ENCODE measurements at places on chromosomes 4 and X.

GRCh38 chr4:10082459-10083272, 33.9 kb downstream of the WDR1 start:
- DNase-seq: no peak

- no peak for DNase-seq
Observed at GRCh38 chrX:107936434-107936730, 45.8 kb downstream of the TEX13B start.

- DNase-seq: no peak
Observed at GRCh38 chr4:94489098-94489497, 37.4 kb downstream of the PDLIM5 start.

DNA sequence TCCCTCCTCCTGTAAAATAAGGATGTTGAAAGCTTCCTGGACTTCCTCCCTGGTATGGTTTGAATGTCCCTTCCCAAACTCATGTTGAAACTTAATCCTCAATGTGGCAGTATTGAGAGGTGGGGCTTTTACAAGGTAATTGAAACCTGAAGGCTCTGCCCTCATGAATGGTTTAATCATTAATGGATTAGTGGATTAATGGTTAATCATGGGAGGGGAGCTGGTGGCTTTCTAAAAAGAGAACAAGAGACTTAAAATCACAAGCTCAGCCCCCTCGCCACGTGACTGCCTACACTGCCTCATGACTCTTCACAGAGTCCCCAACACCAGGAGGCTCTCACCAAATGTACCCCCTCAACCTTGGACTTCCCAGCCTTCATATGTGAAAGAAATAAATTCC, 124.6 kb upstream of the ANXA3 start:
- no peak for DNase-seq

DNA sequence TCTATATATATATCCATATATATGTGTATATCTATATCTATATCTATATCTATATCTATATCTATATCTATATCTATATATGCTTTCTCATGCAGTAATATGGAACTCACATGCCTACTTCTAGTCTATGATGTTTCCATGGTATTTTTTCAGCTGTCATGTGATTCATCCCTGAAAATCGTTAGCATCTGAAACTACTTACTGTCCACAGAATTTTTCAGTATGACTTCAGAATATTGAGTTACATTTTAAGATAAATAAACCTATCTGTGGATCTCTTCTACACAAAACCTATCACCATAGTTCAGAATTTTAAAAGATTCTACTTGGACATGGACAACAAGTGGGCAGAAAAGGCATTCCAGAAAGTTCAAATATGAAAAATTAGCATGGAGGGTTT, 855.1 kb upstream of the INTU start:
- no peak for DNase-seq

DNA sequence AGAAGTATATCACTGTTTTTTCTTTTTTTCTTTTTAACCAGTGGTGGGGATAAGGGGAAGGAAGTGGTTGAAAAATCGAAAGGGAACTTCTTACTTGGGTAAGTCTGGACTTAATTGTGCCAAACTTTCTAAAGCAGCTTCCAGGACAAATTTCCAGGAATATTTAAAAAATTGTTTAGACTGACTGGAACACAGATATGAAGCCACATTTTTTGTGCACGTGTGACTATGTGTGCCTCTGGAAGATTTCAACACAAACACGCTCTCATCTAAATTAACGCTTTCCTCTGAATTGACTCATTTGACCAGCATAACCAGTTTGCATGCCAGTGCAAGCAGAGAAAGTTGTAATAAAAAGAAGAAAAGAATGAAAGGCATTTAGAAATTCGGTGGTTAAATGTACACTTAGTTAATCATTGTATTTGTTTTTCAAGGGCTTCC, 18.8 kb upstream of the YTHDC1 start:
- DNase-seq: no peak

DNA sequence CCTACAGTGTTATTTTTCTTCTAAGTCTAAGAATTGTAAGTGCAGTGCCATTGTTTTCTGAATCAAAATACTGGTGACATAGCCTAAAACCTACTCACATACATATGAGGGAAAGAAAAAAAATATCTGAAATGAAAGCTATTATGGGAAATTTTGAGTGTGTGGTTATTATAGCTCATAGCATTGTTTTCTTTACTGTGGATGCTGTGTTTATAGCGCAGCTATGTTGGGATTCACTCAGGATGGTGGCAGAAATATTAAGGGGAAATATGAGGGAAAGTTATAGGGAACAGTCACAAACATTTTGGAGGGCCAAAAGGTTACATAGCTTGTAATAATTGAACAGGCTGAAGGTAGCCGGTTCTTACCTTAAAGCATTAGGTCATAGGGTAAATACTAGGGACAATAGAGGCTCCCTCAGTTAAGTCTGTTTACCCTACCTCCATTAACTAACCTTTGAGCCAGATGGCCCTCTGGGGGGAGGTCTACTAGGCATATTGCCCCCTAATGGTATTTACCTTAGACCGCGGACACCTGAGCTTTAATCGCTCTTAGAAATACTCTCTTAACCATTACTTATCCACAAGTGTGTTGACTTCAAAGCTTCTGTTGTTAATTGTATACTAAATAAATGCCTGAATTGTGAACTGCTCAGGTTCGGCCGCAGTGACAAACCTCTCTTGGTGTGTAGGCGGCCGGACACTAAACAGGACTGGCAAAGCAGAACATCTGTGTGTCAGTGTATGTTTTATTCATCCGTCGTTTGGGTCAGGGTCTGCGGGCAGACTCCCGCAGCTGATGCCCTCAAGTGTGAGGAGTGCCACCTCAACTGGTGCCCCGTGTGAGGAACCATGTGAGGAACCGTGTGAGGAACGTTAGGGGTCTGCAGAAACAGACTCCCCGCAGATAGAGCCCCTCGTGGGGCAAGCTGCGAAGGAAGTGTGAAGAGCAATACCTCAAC, 21.3 kb upstream of the SULT1B1 start:
- DNase-seq: no peak

DNA sequence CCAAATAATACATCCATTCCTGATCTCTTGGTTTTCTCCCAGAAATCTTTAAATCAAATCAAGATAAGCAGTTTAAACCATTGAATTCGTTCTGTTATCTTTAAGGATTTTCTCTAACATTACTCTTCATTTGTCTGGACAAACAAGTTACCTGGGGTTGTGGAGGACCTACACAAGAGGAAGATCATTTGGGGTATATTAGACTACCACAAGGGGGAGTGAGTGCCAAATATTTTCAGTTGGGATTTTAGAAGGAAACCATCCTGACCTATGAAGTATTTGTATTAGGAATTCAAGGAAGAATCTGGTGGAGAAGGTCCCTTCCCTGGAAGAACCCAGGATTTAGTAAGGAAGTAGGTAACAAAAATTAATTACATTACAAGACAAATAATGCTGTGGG, 12.0 kb upstream of the DCHS2 start:
- DNase-seq: no peak

DNA sequence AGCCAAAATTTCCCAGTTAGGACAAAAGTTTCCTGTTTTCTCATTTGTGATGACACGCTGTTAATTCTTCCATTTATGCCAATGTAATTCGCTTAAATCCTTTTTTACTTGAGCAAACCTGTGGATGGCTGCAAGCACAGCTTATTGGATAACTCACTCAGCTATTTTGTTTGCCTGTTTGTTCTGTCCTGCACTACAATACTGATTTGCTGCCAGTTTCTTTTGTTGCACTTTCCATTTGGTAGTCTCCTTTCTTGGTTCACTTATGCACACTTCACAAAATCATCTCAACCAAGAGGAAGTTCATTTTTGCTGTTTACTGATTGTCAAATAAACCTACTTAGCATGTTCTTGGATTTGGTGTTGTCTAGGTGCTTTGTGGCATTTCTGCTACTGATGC, 40.3 kb downstream of the MFAP3L start:
- no peak for DNase-seq

DNA sequence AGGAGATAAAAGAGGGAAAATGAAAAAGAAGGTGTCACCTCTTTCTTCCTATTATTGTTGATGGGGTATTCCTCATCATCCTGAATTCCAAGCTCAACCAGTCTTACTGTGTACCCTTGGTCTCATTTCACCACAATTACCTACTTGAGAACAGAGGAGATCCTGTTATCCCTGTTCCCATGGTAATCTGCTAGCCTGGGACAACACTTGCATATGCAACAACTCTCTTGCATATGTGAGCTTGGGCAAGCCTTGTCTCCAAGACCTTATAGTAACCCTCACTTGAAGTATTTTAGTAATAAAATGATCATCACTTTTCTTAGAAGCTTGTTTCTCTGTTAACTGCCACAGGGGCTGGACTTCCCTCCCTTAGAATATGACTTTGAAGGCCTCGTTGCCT, 253.7 kb downstream of the NAP1L3 start:
- no peak for DNase-seq

GRCh38 chrX:110310896-110311295, 7.0 kb downstream of the AMMECR1 start:
- no peak for DNase-seq

DNA sequence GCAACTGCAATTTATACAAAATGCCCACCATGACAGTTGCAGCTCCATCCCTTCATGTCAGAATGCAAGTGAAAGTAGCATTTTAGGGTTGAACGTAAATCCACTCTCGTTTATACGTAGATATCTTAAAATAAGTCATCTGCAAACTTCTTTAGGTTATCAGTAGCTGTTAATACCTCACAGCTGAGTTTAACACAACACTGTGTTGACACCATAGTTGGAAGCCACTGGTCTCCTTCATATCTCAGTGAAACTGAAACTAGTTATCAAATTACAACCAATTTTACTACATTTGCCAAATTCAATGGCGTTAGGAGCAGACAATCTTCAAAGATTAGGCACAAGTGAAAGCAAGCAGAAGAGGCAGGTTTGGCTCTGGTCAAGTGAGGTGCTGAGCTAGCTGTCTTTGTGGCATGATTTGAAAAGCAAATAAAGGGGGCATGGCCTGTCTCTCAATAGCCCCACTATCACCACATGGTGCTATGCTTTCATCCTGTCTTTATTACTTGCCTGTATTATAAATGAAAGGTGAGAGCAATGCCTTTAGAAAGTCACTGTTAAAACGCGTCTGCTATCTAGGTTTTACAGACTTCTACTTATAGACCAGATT, 12.3 kb downstream of the PPP3CA start:
- DNase-seq: no peak

DNA sequence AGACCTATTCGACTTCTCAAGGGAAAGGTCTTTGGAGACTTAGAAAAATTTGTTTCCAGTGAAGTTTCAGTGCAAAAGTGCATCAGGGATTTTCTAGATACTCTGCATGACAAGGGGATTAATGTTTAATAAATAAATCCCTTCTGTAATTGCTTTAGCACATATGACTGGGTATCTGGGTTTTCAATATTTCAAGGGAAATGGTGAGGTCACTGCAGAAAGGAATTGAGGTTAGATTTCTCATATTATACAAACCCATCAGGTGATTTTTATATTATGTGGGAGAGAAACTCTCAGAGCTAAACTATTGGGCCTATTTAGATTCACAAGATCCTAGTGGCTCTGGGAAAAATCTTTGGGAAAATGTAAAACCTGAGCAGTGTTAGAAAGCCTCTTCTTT, 48.3 kb upstream of the SLC4A4 start:
- no peak for DNase-seq

GRCh38 chrX:51779306-51779705, 36.1 kb downstream of the GSPT2 start:
- DNase-seq: no peak

DNA sequence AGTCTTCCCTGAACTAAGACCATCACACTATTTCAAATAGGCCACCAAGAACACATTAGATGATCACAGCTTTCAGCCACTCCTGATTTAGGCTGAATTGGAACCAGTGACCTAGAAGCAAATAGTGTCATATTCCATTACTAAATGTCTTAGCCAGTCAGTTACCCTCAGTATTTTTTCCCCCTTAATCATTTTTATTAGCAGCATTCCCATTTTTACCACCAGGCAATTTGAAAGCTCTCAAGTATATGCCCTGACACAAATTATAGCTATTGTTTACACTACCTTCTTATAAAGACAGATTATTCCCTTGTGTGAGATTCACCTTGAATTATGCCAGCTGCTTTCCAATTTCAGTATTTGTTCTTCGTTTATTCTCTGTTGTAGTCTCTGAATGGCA, 1146.9 kb downstream of the PDHA2 start:
- no peak for DNase-seq

GRCh38 chr4:6991771-6992557, 51.2 kb upstream of the TADA2B start:
- no peak for DNase-seq

- DNase-seq: no peak
Observed at GRCh38 chr4:184410748-184411147, 63.6 kb downstream of the IRF2 start.

DNA sequence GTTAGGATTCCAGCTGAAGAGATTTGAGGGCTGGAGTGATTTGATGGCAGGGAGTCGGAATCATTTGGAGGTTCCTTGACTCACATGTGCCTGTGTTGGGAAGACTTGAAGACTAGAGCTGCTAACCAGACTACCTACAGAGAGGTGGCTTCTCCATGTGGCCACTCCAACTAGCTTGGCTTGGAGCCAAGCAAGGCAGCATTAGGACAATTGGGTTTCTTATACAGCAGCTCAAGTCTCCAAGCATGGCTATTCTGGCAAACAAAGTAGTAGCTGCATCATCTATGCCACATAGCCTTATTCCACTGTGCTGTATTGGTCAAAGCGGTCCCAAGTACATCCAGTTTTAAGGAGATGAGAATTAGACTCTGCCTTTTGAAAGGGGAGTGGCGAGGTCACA, 171.7 kb upstream of the SLC4A4 start:
- DNase-seq: no peak

DNA sequence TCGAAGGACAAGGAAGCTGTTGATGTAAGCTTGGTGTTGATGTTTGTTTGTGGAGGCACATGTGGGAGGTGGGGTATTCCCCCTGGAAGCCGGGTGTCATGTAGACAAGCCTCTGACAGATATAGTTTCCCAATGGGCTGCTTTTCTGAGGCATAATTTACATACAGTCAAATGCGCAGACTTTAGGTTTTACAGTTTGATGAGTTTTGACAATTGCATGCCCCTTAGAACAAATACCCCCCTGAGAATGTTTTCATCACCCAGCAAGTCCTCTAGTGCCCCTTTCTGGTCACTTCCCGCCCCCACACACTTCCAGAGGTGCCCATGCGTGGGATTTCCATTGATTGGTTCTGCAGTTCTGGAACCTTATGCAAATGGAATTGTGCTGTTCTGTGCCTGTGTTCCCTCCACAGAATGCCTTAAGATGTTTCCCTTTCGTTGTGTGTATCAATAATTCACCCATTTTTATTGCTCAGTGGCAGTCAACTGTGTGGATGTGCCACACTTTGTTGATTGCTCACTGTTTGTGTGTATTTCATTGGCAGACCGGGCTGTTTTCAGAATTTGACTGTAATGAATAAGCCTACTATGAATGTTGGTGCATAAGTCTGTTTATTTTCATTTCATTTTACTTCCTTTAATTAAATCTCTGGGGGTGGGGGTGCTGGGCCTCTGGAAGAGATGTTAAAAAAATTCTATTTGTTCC, 8.5 kb downstream of the EVC start:
- DNase-seq: no peak

DNA sequence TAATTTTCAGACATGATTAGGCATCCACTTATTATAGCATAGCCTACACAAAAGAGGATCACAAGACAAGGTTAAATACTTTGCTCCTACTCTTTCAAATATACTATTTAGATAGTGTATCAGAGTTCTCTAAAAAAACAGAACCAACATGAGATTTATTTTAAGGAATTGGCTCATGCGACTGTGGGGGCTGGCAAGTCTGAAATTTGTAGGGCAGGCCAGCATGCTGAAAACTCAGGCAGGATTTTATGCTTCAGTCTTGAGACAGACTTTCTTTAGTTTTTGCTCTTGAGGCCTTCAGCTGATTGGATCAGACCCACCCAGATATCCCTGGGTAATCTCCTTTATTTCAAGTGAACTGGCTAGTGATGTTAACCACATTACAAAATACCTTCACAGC, 169.5 kb downstream of the MAML3 start:
- DNase-seq: no peak

- DNase-seq: no peak
Observed at GRCh38 chr4:10053635-10054453, 32.5 kb upstream of the SLC2A9 start.

Data from SK-N-MC (cell line).